NCI-H1436 (cell line): ENCODE measurements at places on chromosomes 5 and 9.

DNA sequence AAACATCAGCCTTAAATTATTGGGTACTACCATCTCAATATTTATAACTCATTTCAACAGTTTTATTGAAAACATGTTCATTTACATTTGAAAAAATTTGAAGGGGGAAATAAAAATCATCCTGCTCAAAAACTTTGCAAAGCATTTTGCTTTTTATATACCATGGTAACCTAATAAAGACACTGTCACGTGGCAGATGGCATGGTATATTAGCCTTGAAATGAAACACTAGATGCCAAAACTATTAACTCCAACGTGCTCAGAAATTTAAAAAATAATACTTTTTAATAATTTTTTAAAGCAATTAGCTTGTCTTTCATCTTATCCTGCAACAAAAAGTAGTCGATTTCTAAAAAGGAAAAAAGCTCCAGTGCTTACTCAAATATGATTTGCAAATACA lies 88.6 kb upstream of the NFIB start:
- no peak for DNase-seq

DNA sequence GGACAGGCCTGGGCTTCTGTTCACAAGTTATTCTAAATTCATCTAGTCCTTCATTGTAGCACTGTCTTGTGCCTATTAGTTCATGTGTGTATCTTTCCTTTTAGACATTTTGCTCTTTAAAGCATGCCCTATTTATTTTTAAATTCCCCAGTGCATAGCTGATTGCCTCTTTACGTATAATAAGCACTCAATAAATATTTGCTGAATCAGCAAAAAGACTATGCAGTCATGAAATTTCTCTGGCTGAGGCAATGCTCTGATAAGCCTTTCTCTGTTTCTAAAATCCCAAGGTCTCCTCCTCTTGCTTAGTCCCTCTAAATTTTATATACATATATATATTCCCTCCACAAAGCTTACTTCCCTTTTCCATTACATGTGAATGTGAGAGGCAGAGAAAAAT lies 315.9 kb upstream of the PCSK5 start:
- DNase-seq: no peak

DNA sequence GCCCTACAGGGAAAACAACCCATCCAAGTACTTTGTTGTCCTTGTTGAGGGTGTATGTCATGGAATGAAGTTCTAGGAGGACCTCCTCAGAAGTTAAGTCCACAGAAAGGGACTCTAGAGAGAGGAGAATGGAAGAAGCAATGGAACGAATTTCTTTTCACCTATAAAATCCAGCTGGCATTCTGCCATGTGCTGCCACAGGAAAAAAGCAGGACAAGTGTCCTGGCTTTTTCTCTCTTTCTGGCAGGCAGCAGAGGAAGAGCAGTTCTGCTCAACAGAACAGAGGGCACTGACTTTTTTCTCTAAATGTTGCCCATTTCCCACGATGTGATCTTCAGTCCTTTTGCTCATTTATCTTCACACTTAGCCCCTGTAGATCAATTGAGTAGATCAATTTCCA lies 240.8 kb downstream of the MCTP1 start:
- no peak for DNase-seq

GRCh38 chr5:124544366-124545055 lies 201.9 kb downstream of the ZNF608 start:
- no peak for DNase-seq

GRCh38 chr9:81266674-81267073 lies 422.7 kb downstream of the TLE1 start:
- DNase-seq: no peak

DNA sequence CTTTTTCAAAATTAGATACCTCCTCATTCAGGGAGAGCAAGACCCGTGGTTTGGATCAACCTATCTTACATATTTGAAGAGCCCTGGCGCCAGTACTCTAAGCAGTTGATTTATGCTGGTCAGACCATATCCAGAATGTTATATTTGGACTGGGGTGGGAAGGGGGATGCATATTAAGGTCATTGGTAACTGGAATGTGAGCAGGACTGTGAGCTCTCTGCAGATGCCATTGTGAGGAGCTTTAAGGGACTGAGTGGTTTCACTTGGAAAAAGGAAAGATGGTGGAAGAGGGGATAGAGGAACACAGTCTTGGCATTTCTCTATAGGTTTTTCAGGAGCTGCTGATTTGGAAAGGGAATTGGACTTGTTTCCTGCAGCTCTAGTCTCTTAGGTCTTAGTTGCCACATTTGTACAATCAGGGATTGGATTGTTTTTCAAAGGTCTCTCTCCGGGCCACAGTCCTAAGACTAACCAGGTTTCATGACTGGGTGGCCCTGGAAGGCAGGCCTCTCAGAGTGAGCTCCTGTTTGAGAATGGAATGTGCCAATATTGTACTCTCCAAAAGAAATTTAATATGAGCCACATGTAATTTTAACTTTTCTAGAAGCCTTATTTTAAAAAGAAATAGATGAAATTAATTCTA lies 25.8 kb upstream of the F2R start:
- no peak for DNase-seq

- DNase-seq: no peak
Measured at GRCh38 chr5:123647066-123647465, 135.1 kb downstream of the CSNK1G3 start.

- DNase-seq: peak; percentile 40
Measured at GRCh38 chr5:96468956-96469355, 35.9 kb upstream of the PCSK1 start.
